Vein endothelial cell (primary cell): ENCODE measurements at places on chromosomes 1 and 21. TPM values are rescaled to one million over a fixed set of nuclear protein-coding genes. Genes with fewer than 3 reads are reported as not detected.

Gene PRAMEF10
- total RNA-seq: not detected in 2 replicates

Gene GPX7
- 20.8 and 28.7 TPM in 2 replicates for total RNA-seq

Gene NMNAT2
- total RNA-seq: 0.57 and 2.3 TPM in 2 replicates

Gene LORICRIN
- total RNA-seq: not detected in 2 replicates

Gene GSTM1
- 20.6 TPM in 1 of 2 replicates, not detected in the other for total RNA-seq

Gene LCE2A
- not detected in 2 replicates for total RNA-seq

Gene APOBEC4
- total RNA-seq: not detected in 2 replicates

Gene TNFRSF18
- not detected in 2 replicates for total RNA-seq

Gene FMN2
- total RNA-seq: under 0.01 and 0.19 TPM in 2 replicates
